ENCODE measurements at places on chromosomes 1 and 21. TPM values are rescaled to one million over a fixed set of nuclear protein-coding genes. Genes with fewer than 3 reads are reported as not detected.

GRCh38 chr1:151819976-151820623 lies 11.5 kb downstream of the RORC start:
- H3K27ac ChIP-seq: no peak overlapping the region
- no peaks in the 10 kb centered on the region for H3K36me3 ChIP-seq
- H3K4me1 ChIP-seq: peaks cover 3% of the 10 kb centered on the region
- H3K27me3 ChIP-seq: peaks cover 62% of the 10 kb centered on the region
- DNase-seq: no peak

GRCh38 chr1:174534789-174535188 lies 87.0 kb downstream of the GPR52 start:
- no peaks in the 10 kb centered on the region for H3K27me3 ChIP-seq
- no peak for DNase-seq
- H3K4me1 ChIP-seq: no peaks in the 10 kb centered on the region
- H3K4me3 ChIP-seq: no peak overlapping the region

Gene SSX2IP
- total RNA-seq: 66.4 TPM

GRCh38 chr1:36008546-36009197 lies 75.2 kb upstream of the TEKT2 start:
- no peak for DNase-seq
- no peak overlapping the region for H3K4me3 ChIP-seq
- H3K4me1 ChIP-seq: no peaks in the 10 kb centered on the region
- H3K27me3 ChIP-seq: no peaks in the 10 kb centered on the region
- no peak overlapping the region for H3K27ac ChIP-seq

GRCh38 chr1:224432146-224432545 lies 2.5 kb downstream of the WDR26 start:
- H3K27me3 ChIP-seq: no peaks in the 10 kb centered on the region
- peaks cover 36% of the 10 kb centered on the region for H3K36me3 ChIP-seq
- H3K27ac ChIP-seq: peak overlapping the region; percentile 80
- DNase-seq: no peak
- peak overlapping the region; percentile 77 for H3K4me3 ChIP-seq

Gene SFN
- 3.1 TPM for total RNA-seq

Gene CFAP107
- not detected for total RNA-seq

Gene RUNX1
- total RNA-seq: 68.6 TPM

DNA sequence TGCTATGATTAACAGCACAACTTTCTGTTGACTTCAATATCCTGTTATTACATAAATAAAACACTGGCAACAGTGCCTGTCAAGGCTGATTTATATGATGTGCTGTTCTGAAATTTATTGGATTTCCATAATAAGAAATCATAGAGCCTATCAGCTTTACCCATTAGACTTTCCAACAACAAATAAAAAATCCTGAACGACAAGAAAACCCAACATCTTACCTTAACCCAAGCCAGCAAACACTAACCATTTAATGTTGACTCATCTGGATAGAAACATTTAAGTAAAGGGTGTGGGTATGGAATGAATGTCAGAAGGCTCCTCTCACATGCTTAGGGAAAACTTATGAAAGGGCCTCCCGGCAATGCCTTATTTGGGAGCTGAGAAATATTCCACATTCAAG lies 165.1 kb downstream of the SLC45A1 start:
- no peak for DNase-seq
- no peak overlapping the region for H3K27ac ChIP-seq
- no peaks in the 10 kb centered on the region for H3K4me1 ChIP-seq
- peaks cover 8% of the 10 kb centered on the region for H3K36me3 ChIP-seq
- no peak overlapping the region for H3K4me3 ChIP-seq
- H3K27me3 ChIP-seq: no peaks in the 10 kb centered on the region

Gene HPDL
- not detected for total RNA-seq

DNA sequence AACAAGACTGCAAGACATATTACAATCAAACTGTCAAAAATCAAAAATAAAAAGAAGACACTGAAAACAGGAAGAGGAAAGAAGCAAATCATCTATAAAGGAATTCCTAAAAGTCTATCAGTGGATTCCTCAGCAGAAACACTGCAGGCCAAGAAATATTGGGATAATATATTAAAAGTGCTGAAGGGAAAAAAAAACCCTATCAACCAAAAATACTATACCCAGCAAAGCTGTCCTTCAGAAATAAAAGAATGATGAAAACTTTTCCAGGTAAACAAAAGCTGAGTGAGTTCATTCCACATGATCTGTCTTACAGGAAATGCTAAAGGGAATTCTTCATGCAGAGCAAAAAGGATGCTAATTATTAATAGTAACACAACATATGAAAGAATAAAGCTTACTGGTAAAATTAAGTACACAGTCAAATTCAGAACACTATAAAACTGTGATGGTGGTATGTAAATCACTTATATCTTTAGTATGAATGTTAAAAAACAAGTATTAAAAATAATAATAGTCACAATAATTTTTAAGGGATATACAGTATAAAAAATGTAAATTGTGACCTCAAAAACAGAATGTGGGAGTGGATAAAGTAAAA lies 12.9 kb upstream of the ACP6 start:
- H3K4me3 ChIP-seq: no peak overlapping the region
- no peaks in the 10 kb centered on the region for H3K36me3 ChIP-seq
- H3K27ac ChIP-seq: no peak overlapping the region
- H3K27me3 ChIP-seq: no peaks in the 10 kb centered on the region

DNA sequence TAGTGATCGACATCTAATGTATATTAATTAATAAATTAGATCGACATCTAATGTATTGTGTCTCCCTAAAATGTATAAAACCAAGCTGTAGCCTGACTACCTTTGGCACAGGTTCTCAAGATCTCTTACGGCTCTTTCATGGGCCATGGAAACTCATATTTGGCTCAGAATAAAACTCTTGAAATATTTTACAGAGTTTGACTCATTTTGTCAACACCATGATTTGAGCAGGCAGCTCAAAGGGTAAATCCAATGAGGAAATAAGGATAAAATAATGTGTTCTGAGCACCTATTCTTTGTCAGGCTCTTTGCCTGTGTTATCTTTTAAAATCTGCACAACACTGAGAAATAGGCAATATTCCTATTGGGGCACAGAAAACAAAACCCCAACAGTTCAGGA lies 223.4 kb upstream of the DUSP10 start:
- no peaks in the 10 kb centered on the region for H3K27me3 ChIP-seq
- no peaks in the 10 kb centered on the region for H3K36me3 ChIP-seq

Gene HS2ST1
- total RNA-seq: 37.7 TPM

GRCh38 chr1:179831852-179832699 lies 45.5 kb downstream of the TOR1AIP2 start:
- no peaks in the 10 kb centered on the region for H3K36me3 ChIP-seq
- no peak overlapping the region for H3K27ac ChIP-seq
- no peak overlapping the region for H3K4me3 ChIP-seq
- H3K4me1 ChIP-seq: peaks cover 12% of the 10 kb centered on the region
- H3K27me3 ChIP-seq: peaks cover 23% of the 10 kb centered on the region

DNA sequence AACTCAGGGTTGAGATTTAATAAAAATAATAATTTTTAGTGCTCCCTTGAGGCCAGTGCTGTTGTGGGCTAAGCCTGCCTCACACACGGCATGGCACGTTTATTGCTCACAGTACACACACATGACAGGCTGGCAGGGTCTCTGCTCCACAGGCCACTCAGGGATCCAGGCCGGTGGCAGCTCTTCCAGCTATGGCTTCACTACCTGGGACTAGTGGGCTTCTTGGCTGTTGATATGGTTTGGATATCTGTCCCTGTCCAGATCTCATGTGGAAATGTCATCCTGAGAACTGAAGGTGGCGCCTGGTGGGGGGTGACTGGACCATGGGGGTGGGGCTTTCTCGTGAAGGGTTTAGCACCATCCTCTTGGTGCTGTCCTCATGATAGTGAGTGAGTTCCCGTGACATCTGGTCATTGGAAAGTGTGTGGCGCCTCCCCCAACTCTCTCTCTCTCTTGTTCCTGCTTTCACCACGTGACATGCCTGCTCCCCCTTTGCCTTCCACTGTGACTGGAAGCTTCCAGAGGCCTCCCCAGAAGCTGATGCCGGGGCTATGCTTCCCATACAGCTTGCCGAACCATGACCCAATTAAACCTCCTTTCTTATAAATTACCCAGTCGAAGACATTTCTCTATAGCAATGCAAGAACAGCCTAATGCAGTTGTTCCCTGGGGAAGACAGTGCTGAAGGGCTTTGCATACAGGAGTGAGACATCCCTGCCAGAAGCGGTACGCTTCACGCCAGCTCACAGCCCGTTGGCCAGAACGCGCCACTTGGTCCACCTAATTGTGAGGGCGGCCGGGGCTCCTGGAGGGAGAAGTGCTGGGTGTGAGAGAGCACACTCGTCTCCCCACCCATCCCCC lies 226.9 kb upstream of the C1orf174 start:
- H3K4me3 ChIP-seq: no peak overlapping the region
- no peak overlapping the region for H3K27ac ChIP-seq
- peaks cover 28% of the 10 kb centered on the region for H3K27me3 ChIP-seq
- no peaks in the 10 kb centered on the region for H3K36me3 ChIP-seq
- H3K4me1 ChIP-seq: peaks cover 3% of the 10 kb centered on the region

DNA sequence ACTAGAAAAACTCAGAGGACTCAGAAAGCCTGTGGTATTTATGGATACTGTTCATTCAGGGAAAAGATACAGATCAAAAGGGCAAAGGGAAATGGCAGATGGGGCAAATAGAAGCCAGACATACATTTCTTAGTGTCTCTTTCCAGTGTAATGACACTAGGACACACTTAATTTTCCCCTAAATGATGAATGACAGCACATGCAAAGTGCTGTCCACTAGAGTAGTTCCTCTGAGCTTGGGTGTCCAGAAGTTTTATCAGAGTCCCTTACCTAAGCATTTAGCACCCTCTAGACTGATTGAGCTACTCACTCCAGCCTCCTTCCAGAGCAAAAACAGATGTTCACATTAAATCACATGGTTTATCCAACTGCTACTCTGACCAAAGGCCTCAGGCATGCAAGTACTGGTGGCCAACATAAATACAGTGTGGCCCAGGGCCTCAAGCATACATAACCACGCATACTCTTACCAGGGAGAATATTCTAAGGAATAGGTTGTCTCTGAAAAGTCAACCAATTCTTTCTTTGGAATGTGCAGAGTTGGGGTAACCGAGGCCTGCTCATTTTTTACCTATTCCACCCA lies 166.9 kb downstream of the NCAM2 start:
- DNase-seq: no peak
- H3K36me3 ChIP-seq: peaks cover 2% of the 10 kb centered on the region
- no peak overlapping the region for H3K27ac ChIP-seq
- H3K4me1 ChIP-seq: peaks cover 7% of the 10 kb centered on the region
- H3K4me3 ChIP-seq: no peak overlapping the region
- no peaks in the 10 kb centered on the region for H3K27me3 ChIP-seq

All from K562 (cell line).